ENCODE measurements at places on chromosomes 6 and 20. TPM values are rescaled to one million over a fixed set of nuclear protein-coding genes. Genes with fewer than 3 reads are reported as not detected.

GRCh38 chr20:22569353-22569752 is 15.0 kb downstream of the FOXA2 start:
- no peak for DNase-seq

DNA sequence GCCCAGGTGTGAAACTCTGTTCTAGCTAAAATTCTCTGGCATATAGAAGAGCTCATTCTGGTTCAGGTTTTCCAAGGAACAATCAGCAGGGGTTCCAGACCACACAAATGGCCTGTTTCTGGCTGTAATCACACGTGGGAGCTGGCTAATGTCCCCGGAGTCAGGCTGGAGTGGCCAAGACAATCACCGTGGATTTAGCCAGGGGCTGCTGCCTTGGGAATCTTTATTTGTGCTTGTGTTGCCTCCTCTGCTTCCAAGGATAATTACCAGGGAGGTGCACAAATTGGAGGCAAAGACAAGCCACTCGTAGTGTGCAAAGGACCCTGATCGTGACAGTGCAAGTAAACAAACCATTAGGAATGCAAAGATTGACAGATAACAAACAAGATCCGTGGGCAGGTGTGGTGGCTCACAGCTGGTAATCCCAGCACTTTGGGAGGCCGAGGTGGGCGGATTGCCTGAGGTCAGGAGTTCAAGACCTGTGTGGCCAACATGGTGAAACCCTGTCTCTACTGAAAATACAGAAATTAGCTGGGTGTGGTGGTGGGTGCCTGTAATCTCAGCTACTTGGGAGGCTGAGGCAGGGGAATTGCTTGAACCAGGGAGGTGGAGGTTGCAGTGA is 77.3 kb downstream of the KCNB1 start:
- no peak for DNase-seq

SLC22A16 gene
- polyA plus RNA-seq = 0.09 TPM

AIG1 gene
- polyA plus RNA-seq = 43.5 TPM

All from foreskin keratinocyte (primary cell).